ENCODE measurements at places on chromosomes 11 and 22.

- no peak for DNase-seq
These were observed 11.7 kb upstream of the KAT5 start for GRCh38 chr11:65700399-65700798.

DNA sequence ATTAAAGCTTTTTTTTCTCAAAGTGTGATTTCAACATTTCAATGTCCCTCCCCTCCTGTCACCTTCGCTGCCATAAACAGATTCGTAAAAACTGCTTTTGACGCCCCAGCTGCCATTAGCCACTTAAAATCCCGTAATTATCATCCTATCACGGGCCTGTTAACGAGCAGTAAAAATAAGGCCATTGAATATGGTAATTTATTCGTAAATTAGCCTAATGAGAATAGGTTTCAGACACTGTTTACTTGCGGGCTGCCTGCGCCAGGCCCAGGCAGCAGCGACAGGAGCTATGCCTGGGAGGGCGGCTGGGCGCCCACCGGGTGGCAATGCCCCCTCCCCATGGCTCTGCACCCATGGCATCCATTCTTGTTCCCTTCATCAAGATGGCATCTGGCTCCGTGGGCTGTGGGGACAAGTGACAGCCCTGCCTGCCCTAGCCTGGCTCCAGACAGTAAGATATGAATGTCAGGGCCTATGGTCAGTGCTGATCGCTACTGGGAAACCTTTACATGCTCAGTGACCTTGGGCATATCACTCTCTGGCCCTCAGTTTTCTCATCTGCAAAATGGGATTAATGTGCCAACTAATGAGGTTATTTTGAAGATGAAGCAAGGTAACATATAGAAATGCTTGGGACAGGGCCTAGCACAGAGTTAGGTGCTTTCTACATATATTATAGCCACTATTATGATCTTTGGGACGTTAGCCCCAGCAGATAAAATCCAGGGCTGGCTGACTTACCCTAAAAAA lies 500.8 kb downstream of the MN1 start:
- DNase-seq = no peak

GRCh38 chr11:9838229-9838628 lies 174.4 kb downstream of the SWAP70 start:
- DNase-seq = no peak

GRCh38 chr11:115279813-115280761 lies 224.1 kb downstream of the CADM1 start:
- no peak for DNase-seq

- no peak for DNase-seq
These were observed 41.2 kb downstream of the SYT9 start for GRCh38 chr11:7292922-7293321.

- no peak for DNase-seq
These were observed 53.4 kb downstream of the CD44 start for GRCh38 chr11:35192347-35192746.

DNA sequence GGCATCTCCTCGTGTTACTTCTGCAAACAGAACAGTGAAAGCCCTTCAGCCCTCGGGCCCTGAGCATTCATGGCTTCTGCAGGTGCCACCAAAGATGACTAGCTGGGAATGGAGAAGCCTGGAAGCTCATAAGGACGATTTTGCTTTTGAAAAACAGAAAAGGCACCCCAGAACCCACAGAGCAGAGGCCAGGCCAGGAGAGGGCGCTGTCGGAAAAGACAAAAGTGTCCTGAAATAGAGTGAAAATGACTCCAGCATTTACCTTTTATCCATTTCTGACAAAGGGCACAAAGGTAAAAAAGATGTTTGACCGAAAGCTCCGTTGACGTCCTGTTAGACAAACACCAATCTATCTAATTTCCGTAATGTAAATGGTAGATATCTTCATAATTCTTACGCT lies 37.6 kb downstream of the ZNF195 start:
- DNase-seq = peak; percentile 64

DNA sequence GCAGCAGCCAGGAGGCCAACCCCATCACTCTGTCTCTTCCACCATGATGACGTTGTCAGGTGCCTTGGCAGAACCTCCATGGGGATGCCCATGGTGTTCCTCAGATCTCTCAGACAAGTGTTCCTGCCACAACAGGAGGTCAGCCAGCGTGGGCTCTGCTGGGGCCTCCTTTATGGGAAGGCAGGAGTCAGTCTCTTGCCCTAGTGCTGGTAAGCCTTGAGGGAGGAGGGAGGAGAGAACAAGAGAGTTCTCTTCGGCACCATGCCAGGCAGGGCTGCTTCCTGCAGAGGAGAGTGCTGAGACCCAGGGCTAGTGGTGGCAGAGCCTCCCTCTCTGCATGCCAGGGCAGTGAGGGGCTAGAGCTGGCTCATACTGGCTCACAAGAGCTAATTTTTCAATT lies 32.5 kb downstream of the GNAZ start:
- no peak for DNase-seq

DNA sequence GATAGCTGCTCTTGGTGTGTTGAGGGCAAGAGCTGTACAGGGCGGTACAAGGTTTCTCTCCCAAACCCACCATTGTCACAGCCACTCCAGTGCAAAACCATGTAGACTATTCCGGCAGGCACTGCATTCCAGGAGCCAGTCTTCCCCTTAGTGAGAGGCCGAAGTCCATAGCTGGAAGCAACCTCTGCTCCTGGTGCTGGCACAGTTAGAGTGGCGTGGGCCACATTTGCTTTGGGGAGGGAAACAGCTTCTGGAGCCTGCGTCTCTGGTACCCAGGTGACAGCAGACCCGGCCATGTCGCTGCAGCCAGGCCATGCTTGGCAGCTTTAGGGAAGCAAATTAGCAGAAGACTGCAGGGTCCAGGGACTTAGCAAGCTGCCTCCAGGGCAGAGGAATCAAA lies 788.0 kb downstream of the BRD1 start:
- DNase-seq = no peak

- DNase-seq = no peak
These were observed 13.6 kb downstream of the RIBC2 start for GRCh38 chr22:45427114-45427513.

DNA sequence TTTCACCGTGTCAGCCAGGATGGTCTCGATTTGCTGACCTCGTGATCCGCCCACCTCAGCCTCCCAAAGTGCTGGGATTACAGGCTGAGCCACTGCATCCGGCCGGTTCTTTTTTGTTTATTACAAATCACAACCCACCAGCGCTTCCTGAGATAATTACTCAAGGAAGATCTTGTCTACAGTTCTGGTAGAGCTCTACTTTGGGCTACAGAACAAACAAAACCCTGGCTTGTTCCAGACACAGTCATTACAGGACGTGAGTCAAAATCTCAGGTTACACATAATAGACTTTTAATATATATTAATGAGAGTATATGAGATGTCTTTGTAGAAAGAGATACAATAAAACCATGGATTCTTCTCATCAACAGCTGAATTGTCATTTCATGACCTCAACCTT lies 42.8 kb upstream of the NUP50 start:
- no peak for DNase-seq

GRCh38 chr11:93407777-93408401 lies 77.3 kb downstream of the DEUP1 start:
- DNase-seq = no peak

DNA sequence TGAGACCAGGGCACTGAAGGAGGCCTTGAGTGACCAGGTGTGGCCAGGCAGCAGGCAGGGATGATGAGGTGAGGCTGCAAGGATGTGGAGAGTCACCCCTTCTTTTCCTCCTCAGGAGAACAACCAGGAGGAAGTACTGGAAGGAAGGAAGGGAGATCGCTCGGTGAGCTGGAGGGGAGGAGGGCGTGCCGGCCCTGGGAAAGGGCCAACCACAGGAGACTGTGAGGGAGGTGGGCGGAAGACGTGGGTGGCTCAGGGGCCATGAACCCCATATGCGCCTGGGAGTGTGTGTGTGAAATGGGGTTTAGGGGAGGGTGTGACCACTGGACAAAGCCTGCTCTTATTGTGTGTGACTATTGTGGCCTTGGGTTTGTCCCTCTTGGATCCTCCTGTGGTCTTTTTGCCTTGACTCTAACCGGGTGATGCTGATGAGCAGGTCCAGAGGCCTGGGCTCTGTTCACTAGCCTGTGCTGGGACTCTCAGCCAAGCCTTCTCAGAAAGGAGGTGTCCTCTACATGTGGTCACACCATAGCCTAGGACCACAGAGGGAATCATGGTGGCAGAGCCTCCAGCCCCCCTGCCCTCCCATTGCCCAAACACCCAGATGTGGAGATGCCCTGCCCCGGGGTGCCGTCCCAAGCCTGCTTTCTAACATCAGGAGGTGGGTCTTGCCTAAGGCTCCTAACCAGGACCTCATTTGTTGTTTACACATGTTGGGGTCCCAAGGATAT lies 41.3 kb upstream of the TUB start:
- peak; percentile 16 for DNase-seq

- no peak for DNase-seq
These were observed 28.8 kb downstream of the TOB2 start for GRCh38 chr22:41417622-41418390.

GRCh38 chr22:49042066-49042465 lies 785.6 kb downstream of the BRD1 start:
- DNase-seq = no peak

DNA sequence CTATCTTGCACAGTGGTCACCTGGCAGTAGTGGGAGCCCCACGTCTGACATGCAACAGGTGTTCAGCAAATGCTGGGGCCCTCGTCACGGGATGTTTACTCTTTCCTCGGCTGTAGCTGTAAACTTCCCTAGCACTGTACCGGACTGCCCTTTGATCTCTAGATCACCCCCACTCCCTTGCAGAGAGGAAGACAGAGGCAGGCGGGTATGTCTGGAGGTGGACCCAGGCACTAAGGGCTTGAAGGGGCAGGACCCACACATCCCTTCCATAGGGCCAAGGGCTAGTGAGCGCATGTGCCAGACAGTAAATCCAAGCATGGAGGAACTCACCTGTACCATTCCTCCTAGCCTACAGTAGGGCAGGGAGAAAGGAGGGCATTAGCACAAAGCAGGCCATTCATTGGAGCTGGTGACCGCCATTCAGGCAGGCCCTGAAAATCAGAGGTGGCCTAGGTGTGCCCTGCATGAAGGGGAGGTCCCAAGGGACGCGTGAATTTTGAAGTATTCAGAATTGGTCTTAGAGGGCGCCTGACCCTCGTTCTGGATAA lies 1.9 kb upstream of the SMTN start:
- no peak for DNase-seq

- no peak for DNase-seq
These were observed 422 bp upstream of the LGR4 start for GRCh38 chr11:27473017-27473406.

DNA sequence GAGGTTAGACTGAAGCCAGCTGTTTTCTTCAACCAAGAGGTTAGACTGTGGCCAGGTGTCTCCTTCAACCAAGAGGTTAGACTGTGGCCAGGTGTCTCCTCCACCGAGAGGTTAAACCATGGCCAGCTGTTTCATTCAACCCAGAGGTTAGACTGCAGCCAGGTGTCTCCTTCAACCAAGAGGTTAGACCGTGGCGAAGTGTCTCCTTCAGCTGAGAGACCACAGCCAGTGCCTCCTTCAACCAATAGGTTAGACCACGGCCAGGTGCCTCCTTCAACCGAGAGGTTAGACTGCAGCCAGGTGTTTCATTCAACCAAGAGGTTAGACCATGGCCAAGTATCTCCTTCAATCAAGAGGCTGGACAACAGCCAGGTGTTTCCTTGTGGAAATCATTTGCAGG lies 498.1 kb downstream of the TBC1D22A start:
- DNase-seq = no peak

- no peak for DNase-seq
These were observed 39.7 kb downstream of the ADAMTS15 start for GRCh38 chr11:130487924-130488815.

- DNase-seq = no peak
These were observed 546.0 kb downstream of the BRD1 start for GRCh38 chr22:49281467-49282340.

GRCh38 chr11:100928426-100928825 lies 201.2 kb downstream of the PGR start:
- no peak for DNase-seq

DNA sequence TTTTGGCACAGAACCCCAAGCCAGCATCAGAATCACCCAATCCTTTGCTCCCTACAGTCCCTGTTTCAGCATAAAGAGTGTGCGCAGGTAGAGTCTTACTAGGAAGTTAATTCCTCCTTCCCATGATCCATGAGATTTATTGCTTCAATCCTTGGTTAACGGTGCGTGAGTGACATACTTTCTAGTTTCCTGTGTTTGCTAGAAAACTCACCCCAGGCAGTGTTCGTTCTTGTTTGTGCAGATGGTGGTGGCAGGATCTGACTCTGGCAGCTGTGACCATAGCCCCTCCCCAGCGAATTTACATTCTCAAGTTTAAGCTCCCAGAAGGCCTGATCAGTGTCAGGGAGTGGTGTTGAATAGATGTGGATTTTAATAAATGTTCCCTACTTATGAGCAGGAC lies 106.7 kb upstream of the CCT8L2 start:
- DNase-seq = no peak

DNA sequence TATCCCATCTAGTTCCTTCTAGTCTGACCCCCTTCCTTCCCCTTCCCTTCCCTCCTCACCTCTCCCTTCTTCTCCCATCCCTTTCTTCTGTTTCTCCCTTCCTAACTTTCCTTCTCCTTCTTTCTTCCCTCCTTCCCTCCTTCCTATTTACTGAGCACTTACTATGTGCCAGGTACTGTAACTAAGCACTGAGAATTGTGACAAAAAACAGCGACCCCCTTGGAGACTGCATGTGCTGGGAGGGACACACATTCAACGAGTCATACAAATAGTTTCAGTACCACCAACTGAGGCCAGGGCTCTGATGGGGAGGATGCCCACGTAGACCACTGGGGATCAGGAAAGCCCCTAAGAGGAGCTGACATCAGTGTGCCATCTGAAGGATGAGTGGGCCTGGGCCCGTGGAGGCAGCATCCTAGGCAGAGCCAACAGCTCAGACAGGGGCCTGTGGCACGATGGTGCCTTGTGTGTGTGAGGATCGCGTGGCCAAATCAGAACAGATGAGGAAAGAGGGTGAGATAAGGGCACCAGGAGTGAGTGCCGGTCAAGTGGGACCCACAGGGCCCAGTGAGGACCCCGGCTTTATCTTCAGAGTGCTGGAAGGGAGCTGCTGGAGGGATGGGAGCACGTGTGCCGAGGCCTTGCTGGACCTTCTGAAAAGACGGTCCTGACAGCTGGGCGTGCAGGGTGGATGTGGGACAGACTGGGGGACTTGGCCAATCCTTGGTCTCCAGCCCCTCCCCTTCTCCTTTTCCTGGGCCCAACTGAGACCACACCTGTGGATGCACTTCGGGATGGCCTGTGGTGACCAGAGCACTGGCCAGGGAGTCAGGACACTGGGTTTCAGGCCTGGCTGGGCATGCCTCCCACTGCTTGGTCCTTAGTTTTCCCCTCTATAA lies 38.4 kb upstream of the CRYBB3 start:
- no peak for DNase-seq

Measured in CD4-positive, alpha-beta T cell (primary cell).